ENCODE measurements at places on chromosomes 11 and 22. TPM values are rescaled to one million over a fixed set of nuclear protein-coding genes. Genes with fewer than 3 reads are reported as not detected.

The POU2AF2 gene
- polyA plus RNA-seq: not detected

The OR52N5 gene
- not detected for polyA plus RNA-seq

The PPARA gene
- 23.3 TPM for polyA plus RNA-seq

The CCND1 gene
- polyA plus RNA-seq: 157 TPM

The PAMR1 gene
- polyA plus RNA-seq: 3.8 TPM

The LDLRAD3 gene
- polyA plus RNA-seq: 23.5 TPM

The SMIM35 gene
- 0.10 TPM for polyA plus RNA-seq

The MCAT gene
- polyA plus RNA-seq: 29.5 TPM

The PLET1 gene
- polyA plus RNA-seq: 0.14 TPM

The ARHGAP20 gene
- 4.3 TPM for polyA plus RNA-seq

The RIMBP3B gene
- 0.07 TPM for polyA plus RNA-seq
